ENCODE measurements at places on chromosomes 1 and 21.

DNA sequence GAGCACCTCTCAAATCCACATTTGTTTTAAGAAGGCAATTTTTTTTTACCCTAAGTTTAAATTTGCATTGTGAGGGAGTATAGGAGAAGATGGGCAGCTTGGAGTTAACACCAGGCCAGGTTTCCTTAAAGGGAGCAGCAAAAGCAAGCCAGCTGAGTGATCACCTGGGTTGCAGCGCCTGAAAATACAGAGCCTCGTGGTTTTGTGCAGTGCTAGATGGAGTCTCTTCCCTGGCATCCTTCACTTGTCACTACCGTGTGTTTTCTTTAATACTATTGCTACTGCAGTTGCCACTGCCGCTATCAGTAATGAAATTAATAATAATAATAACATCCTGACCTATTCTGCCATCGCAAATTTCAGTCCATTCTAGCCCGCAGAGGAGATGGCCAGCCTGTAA lies 35.2 kb upstream of the VAV3 start:
- no peaks in the 10 kb centered on the region for H3K27me3 ChIP-seq
- H3K36me3 ChIP-seq: no peaks in the 10 kb centered on the region
- no peak overlapping the region for H3K4me3 ChIP-seq
- no peaks in the 10 kb centered on the region for H3K4me1 ChIP-seq
- DNase-seq: no peak

- H3K27me3 ChIP-seq: no peaks in the 10 kb centered on the region
- no peak overlapping the region for H3K4me3 ChIP-seq
- no peaks in the 10 kb centered on the region for H3K4me1 ChIP-seq
- no peak for DNase-seq
- H3K27ac ChIP-seq: no peak overlapping the region
These were observed 313.9 kb downstream of the BARHL2 start for GRCh38 chr1:90402893-90403849.

GRCh38 chr1:193348769-193349535 lies 162.5 kb upstream of the B3GALT2 start:
- no peak for DNase-seq
- H3K27ac ChIP-seq: no peak overlapping the region
- H3K4me1 ChIP-seq: no peaks in the 10 kb centered on the region

- DNase-seq: no peak
- no peak overlapping the region for H3K27ac ChIP-seq
- H3K27me3 ChIP-seq: no peaks in the 10 kb centered on the region
- no peak overlapping the region for H3K4me3 ChIP-seq
- H3K4me1 ChIP-seq: no peaks in the 10 kb centered on the region
These were observed 641.2 kb downstream of the PTPRC start for GRCh38 chr1:199279872-199280645.

DNA sequence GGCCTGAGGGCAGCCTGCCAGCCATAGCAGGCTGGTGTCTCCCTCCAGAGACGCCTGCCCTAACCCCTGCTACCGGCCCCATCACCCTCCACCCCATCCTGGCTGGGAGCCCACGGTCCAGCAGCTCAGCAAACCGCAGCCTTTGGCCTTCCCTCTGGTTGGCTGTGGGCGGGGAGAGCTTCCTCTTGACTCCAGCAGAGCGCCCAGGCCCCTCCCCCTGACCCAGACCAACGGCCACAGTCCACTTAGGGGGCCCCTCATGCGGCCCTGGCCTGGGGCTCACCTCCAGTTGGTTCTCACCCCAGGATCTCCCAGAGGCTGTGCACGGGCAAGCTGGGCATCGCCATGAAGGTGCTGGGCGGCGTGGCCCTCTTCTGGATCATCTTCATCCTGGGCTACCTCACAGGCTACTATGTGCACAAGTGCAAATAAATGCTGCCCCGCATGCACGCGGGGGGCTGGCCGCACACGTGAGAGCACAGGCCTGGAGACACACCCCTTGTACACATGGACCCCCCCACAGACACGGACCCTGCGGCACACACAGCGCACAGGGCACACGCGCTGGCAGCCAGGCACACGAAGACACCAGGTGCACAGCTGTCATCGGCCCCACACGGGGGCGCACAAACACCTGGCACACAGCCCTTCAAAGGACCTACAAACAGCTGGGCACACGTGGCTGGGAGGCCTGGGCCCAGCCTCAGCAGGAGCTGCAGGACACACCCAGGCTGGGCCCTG lies 3.1 kb downstream of the SMIM1 start:
- H3K4me3 ChIP-seq: no peak overlapping the region
- DNase-seq: peak; percentile 71
- no peaks in the 10 kb centered on the region for H3K4me1 ChIP-seq
- H3K27ac ChIP-seq: no peak overlapping the region
- H3K27me3 ChIP-seq: no peaks in the 10 kb centered on the region
- no peaks in the 10 kb centered on the region for H3K36me3 ChIP-seq

DNA sequence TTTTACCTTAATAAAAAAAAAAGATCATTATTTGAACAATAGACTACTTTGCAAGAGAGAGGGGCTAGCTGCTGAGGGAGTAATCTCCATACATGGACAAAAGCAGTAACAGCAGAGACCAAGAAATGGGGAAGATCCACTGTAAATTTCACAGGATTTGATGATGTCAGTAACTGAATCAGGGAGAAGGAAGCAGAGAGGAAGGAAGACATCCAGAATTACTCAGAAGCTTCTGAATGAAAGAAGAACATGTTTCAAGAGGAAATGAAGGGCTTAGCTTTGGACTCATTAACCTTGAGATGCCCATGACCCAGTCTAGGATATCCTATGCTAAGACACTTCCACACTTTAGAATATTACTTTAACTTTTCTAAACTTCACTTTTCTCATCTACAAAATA lies 60.4 kb downstream of the SLC44A5 start:
- no peak for DNase-seq
- H3K4me3 ChIP-seq: no peak overlapping the region
- no peaks in the 10 kb centered on the region for H3K36me3 ChIP-seq
- H3K27me3 ChIP-seq: no peaks in the 10 kb centered on the region
- H3K4me1 ChIP-seq: no peaks in the 10 kb centered on the region

DNA sequence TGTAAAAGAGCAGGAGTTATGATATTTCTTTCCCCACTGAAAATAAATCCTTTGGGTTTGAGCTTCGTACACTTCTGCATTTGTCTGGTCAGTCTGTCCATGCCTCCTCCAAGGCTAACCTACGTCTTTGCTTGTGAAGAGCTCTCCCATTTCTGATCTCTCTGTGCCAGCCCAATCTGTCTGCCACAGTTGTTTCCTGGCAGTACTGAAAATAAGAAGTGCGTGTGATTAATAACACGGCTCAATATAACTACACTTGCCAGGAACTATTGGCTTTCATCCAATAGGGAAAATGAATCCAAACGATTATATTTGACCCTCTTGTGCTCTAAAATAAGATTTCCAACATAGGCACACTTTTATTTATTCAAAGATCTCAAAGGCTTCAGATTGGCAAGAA lies 19.2 kb upstream of the COL24A1 start:
- no peaks in the 10 kb centered on the region for H3K36me3 ChIP-seq
- H3K4me3 ChIP-seq: no peak overlapping the region
- DNase-seq: no peak
- no peak overlapping the region for H3K27ac ChIP-seq
- no peaks in the 10 kb centered on the region for H3K27me3 ChIP-seq

DNA sequence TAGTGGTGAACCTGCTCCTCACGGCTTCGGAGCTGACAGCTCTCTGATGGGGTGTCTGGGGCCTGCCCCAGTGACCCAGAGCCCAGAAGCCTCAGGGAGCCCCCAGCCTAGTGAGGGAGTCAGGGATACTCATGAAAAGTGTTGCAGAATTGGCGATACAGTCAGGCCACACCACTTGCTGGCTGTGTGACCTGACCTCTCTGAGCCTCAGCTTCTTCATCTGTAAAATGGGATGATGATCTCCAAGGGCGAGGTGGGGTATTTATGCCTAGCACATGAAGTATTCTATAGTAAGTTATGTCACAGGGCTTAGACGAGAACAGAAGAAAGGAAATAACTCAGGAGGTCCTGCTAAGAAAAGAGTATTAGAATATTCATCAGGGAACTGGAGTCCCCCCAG lies 1.6 kb downstream of the TMEM51 start:
- no peaks in the 10 kb centered on the region for H3K36me3 ChIP-seq
- H3K4me1 ChIP-seq: no peaks in the 10 kb centered on the region
- no peak overlapping the region for H3K27ac ChIP-seq
- H3K4me3 ChIP-seq: no peak overlapping the region

GRCh38 chr1:45250544-45250943 lies 44.1 kb upstream of the ZSWIM5 start:
- H3K4me1 ChIP-seq: no peaks in the 10 kb centered on the region
- no peaks in the 10 kb centered on the region for H3K27me3 ChIP-seq
- H3K27ac ChIP-seq: no peak overlapping the region
- DNase-seq: no peak
- H3K36me3 ChIP-seq: no peaks in the 10 kb centered on the region
- H3K4me3 ChIP-seq: no peak overlapping the region

DNA sequence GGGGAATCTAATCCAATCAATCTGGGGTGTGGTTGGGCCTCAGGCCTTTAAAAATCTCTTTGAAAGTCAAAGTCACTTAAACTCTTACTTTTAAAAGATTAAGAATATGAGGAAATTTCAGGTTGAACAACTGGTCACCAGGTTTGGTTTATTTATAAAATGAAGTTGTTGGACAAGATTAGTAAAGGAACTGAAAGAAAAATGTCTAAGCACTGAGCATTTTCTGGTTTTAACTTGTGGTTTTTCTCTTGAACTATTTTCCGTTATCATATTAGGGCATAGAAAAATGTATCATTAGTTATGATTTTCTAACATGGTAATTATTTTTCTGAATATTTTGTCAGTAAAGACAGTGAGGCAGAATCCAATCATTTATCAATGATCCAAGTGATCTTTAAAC lies 49.6 kb downstream of the RGS2 start:
- no peak overlapping the region for H3K4me3 ChIP-seq
- no peak for DNase-seq
- no peaks in the 10 kb centered on the region for H3K27me3 ChIP-seq
- no peaks in the 10 kb centered on the region for H3K36me3 ChIP-seq
- H3K4me1 ChIP-seq: no peaks in the 10 kb centered on the region

- no peaks in the 10 kb centered on the region for H3K36me3 ChIP-seq
- peaks cover 2% of the 10 kb centered on the region for H3K4me1 ChIP-seq
- no peaks in the 10 kb centered on the region for H3K27me3 ChIP-seq
- DNase-seq: no peak
- no peak overlapping the region for H3K27ac ChIP-seq
These were observed 317.2 kb downstream of the LTN1 start for GRCh38 chr21:28675331-28676041.

DNA sequence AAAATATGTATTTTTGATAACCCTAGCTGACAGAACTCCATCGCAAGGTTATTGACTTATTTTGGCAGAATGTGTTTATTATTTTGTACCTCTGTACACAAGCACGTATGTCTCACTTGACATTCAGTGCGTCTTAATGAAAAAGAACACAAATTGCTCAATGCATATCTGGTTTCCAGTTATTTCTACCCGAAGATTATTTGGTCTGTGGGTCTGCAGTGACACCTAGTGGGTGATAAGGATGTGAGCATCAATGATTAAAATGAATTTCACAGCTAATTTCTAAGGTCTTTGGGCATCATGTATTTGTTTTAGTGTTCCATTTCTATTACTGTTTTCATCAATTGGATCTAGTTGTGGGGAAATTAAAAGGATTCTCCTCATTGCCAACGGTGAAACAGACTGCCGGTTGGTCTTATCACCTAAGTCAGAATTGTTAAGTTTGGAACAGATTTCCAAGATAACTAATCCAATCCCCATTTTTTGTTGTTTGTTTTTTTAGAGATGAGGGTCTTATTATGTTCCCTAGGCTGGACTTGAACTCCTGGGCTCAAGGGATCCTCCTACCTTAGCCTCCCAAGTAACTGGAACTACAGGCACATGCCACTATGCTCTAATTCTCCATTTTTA lies 13.9 kb downstream of the DDX20 start:
- H3K27ac ChIP-seq: no peak overlapping the region
- no peaks in the 10 kb centered on the region for H3K4me1 ChIP-seq
- H3K27me3 ChIP-seq: no peaks in the 10 kb centered on the region
- H3K36me3 ChIP-seq: peaks cover 9% of the 10 kb centered on the region
- no peak overlapping the region for H3K4me3 ChIP-seq

DNA sequence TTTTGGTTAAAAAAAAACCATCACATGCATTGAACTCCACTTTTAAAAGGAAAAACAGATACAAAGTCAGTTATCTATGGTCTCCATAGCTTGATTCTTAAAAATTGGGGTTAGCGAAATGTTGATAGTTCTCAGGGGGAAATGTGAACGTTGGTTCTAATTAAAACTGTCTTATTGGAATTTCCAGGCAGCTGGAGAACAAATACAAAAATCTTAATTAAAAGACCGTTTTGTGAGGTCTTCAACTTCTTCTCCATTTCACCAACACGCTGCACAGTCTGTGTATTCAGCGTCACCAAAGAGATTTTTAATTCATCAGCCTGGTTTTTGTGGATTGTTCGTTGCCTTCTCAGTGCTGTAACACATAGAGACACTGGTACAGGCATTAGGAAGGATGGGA lies 99.3 kb upstream of the COA6 start:
- no peaks in the 10 kb centered on the region for H3K27me3 ChIP-seq
- no peak overlapping the region for H3K27ac ChIP-seq
- DNase-seq: no peak

DNA sequence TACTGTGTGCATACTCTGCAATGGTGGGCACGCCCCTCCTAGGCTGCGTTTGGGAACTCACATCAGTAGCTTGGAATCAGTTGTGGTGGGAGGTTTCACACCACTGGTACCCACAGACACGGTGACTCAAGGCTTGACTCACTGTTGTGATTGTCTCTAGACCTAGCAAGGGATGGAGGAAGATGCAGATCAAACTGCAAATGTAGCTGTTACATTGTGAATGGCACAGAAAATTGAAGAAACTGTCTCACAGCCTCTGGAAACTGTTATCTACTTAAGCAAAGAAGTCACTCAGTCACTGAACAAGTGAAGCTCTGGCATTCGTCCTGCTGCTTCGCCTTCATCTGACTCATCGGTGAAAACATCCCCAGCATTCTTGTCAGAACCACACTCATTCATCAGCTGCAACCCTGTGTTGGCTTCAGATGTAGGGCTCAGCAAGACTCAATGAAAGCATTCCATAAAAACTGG lies 59.5 kb downstream of the POFUT2 start:
- no peaks in the 10 kb centered on the region for H3K4me1 ChIP-seq
- no peaks in the 10 kb centered on the region for H3K36me3 ChIP-seq
- H3K27me3 ChIP-seq: no peaks in the 10 kb centered on the region
- peak; percentile 77 for DNase-seq

DNA sequence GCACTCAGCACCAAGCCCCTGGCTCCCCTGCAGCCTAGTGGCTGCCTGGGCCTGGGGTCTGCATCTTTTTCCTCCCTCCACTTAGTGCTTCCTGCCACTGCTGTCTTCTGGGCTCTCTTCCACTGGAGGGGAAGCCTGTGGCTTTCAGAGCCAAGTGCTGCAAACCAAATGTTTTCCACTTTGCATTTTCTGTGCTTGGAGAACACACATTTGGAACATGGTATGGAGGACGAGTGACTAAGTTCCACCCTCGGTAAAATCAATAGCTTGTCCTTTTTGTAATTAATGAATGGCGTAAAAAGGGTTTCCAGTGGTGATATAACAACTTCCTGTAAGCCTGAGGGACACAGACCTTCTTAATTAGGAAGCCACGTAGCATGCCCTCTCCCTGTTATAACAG lies 10.1 kb upstream of the GPR153 start:
- H3K27me3 ChIP-seq: no peaks in the 10 kb centered on the region
- no peaks in the 10 kb centered on the region for H3K36me3 ChIP-seq
- no peak overlapping the region for H3K27ac ChIP-seq
- H3K4me1 ChIP-seq: no peaks in the 10 kb centered on the region

GRCh38 chr1:194908643-194909042 lies 1699.6 kb downstream of the KCNT2 start:
- DNase-seq: no peak
- H3K4me1 ChIP-seq: no peaks in the 10 kb centered on the region
- H3K27me3 ChIP-seq: no peaks in the 10 kb centered on the region
- H3K27ac ChIP-seq: no peak overlapping the region
- no peak overlapping the region for H3K4me3 ChIP-seq
